ENCODE measurements at places on chromosomes 7 and 10.
A peak's percentile ranks its signal among the peaks of the same experiment; 100 is the strongest.

- DNase-seq: no peak
These were observed 111.9 kb upstream of the RHEB start for GRCh38 chr7:151631570-151631952.

DNA sequence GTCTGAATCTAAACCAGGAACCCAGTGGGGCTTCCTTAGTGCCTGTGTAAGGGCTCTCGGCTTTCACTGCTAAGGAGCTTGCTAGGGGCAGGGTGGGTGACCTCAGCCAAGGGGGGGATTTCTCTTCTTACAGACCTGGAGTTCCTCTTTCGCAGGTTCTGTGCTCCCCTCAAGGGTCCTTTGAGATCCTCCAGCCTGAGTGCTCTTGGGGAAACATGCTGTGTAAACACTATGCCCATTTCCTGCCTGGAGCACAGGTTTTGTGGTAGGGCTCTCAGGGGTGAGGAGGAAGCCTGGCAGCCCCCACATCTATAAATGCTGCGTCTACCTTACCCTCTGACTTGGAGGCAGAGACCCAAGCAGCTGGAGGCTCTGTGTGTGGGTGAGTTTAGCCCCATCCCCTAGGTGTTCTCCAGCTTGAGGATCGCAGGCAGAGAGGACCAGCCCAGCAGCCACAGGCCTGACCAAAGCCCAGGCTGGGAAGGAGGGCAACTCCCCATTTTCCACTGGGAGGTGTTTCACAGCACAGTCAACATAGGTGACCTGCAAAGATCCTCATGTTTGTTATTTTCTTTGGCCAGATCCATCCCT is at the start of gene SFTPA1:
SFTPA1 (plus strand) TSS at position 339 of the 591 bp plus-strand sequence. CDS start 887 bp downstream, outside the sequence.
- DNase-seq: no peak

DNA sequence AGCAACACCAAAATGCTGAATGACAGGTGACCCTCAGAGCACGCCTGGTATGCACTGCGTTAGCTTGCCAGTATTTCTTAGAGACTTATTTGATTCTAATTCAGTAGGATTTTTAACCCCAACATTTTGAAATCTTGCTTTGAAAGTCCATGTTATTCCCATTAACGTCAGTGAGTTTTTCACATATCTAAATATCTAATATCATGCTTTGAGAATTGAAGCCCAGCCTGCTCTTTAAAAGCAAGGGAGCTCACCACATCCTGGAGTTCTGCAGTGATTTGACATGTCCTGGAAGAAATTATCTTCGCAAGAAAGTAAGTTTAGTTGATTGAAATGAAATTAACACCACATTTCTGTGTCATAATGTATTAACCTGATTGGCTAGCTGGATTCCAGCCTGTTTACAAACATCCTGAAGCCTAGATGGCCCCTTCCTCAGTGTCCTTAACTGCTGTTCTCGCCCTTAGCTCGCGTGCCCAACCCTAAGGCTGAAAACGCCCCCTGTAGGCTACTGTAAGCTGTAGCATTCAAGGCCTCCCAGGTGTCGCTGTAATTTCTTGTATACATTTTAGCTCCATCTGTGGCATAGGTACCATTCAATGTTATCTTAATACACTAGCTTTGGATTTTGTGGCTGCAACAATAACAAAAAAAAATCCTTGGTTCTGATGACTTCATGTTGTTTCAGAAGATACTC is 191.5 kb downstream of the MGMT start:
- no peak for DNase-seq

DNA sequence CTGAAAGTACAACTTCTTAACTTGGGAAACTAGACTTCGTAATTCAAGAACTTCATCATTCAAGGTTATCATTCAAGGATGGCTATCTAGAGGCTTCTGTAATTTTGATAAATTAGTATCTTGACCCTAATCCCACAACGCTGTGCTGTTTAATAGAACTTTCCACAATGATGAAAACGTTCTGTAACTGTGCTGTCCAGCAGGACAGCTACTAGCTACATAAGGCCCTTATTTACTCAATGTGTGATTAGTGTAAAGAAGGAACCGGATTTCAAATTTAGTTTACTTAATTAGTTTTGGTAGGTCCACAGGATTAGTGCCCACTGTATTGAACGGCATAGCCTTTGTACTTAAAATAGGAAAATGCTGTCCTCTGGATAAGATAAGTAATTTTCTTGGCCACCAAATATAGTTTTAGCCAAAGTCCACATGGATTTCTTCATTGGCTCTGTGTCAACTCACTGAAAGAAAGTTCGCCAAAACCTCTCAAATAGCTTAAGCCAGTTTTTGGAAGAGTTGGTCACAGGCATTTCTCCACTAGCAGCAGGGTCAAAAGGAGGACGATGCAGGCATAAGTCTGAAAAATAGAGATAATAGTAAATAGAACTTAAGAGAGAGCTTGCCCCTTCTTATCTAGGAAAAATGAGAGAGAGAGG is 17.3 kb downstream of the DGKI start:
- no peak for DNase-seq

GRCh38 chr10:85433248-85433647 is 933.3 kb downstream of the GRID1 start:
- no peak for DNase-seq

DNA sequence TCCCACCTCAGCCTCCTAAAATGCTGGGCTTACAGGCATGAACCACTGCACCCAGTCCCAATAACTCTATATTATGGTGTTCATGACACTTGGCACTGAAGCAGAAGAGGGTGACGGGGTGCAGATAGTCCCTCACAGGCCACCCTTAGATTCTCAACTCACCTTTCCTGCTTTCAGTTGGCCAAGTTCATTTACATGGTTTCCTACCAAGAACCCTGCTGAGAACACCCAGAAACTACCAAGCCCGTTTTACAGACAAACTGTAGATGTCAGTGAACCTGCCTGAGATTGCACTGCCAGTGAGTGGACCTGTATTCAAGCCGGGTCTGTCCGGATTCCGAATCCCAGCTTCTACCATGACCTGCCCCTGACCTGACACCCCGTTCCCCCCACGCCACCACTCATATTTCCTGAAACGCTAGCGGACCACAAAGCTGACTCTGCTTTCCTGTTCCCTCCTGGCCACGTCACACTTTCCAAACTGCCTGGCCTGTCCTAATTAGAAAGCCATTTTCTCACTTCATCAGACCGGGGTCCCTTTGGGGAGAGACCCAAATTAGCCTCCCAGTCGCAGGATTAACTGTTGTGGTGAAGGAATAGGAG is 17.3 kb downstream of the GRID2IP start:
- no peak for DNase-seq

DNA sequence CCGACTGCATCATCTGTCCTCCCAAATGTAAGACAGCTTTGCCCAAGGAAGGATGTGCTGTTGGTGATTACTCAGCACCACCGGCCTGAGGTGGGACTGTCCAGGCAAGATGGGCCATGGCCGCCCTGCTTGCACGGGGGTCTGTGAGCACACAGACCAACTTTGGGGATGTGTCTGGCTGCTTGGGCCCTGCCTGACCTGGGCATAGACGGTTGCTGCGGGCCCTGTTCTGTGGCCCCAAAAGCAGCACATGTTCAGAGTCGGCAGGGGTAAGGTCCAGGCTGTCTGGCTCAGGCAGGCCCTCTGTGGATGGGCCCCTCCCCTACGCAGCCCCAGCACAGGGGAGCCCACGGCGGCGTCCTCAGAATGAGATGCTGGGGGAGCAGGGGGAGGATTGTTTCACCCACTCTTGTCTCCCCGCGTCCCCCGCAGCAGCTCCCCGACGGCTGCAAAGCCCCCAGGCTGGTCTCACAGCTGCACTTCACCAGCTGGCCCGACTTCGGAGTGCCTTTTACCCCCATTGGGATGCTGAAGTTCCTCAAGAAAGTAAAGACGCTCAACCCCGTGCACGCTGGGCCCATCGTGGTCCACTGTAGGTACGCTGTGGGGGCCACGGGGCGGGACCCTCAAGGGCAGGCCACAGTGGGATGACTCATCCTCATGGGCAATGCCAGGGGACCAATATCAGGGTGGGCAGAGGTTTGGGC is 58.4 kb downstream of the MKI67 start:
- no peak for DNase-seq

DNA sequence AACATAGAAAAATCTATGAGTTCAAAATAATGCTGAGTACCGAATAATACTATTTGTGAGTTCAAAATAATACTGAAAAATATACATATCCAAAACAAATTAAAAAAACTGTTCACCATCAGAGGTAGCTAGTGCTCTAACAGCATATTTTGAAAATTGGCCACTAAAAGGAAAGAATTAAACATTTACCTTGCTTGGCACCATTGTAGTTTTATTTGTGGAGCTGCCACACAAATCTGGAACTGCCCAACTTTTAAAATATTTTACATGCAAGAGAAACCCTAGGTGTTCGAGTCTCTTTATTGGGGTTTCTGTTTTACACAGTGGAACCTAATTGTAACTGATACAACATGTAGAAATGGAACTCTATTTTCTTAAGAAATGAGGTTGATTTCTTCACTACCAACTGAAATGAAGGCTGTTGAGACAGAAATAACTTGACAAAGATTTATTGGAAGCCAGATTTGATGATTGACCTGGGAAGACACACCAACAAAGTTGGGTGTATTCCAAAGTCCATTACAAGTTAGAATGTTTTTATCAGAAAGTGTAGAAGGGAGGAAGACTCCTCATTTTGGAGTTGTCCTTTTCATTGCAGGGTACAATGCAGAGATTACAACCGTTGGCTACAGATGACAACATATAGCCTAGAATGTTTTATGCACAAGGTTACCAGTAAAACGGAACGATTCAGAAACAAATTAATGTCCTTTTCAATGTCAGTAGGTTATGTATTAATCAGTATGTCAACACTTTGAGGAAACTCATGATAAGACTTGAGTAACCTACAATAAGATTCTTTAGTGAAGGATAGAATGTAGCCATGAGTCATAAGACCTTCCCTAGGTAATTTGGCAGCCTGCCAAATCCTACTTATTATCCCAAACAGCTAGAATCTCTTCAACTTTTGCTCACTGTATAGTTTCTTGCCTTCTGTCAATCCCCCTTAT is 73.8 kb upstream of the PAPSS2 start:
- DNase-seq: no peak

DNA sequence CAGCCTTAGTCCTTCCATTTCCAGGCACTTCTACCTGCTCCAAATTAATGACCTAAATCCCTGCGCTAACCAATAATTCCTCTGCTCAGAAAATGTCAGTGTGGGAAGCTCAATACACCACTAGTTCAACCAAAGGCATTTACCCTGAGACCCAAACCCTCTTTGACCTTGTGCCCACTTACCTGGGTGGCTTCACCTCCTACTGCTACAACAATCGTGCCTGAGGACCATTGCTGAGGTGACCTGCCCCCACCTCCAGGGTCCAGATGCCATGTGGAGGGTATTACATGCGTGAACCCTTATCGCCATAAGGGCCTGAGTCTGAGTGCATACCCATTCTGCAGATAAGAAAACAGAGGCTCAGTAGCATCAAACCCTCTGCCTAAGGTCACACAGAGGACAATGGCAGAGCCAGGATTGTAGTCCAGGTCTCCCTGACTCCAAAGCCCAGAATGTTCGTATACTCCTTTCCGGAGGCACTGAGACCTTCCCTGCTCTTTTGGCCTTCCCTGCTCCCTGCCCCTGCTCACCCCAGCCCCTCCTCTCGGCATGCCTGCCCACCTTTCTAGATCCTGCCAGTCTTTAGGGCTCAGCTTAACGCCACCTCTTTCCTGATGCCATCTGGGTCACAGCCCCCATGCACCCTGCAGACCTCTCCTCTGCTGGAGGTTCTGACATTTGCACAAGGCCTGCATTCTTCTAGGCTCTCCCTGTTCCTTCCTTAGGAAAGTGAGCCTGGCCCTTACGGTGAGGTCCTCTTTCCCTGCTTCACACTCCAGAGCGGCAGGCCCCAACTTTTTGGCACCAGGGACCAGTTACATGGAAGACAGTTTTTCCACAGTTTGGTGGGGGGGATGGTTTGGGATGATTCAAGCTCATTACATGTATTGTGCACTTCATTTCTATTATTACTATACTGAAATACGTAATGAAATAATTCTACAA is 94.9 kb downstream of the CHST15 start:
- DNase-seq: no peak

GRCh38 chr7:22110227-22110839 is 164.6 kb upstream of the CDCA7L start:
- peak; percentile 83 for DNase-seq

- no peak for DNase-seq
These were observed 530.1 kb upstream of the FOXK1 start for GRCh38 chr7:4151926-4152549.

- no peak for DNase-seq
These were observed 191.9 kb upstream of the AGK start for GRCh38 chr7:141359262-141359661.

GRCh38 chr7:24701261-24702235 is 55.7 kb downstream of the GSDME start:
- DNase-seq: peak; percentile 93

DNA sequence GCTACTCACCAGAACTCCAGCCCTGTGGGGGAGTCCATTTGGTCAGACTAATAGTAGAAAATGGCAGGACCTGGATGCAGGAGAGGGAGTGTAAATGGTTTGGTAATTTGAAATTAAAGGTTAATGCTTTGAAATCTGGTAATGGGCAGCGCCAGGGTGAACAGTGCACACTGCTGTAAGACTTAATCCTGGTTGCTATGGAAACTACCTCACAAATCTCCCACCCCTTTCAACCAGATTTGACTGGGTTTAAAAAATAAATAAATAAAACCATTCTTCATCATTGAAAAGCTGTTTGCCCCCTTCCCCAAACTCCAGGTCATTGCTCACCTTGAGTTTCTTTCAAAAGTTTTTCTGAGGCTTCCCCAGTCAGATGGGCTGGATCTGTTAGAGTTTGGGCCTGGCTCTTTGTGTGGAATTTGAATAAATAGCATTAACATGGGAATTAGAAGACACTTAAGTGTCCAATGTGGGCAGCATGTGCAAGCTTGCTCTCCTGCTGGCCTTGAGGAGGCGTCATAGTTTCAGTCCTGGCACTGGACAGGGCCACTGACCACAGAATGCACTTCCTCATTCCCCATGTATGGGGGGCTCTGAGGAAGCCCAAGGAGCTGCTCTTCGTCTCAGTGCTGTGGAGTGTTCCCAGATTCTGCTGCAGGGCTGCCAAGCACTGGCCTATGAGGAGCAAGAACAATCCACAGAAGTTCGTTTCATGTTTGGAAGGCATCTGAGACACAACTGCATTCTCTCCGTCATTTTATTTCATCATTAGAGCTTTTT is 90.7 kb downstream of the LRRC4 start:
- DNase-seq: peak; percentile 49

GRCh38 chr7:149220534-149220933 is 18.9 kb upstream of the ZNF212 start:
- DNase-seq: peak; percentile 71

GRCh38 chr10:49817845-49818244 is 55.7 kb upstream of the OGDHL start:
- DNase-seq: no peak

All from fibroblast of skin of scalp (primary cell).